ENCODE measurements at places on chromosomes 4 and X. TPM values are rescaled to one million over a fixed set of nuclear protein-coding genes. Genes with fewer than 3 reads are reported as not detected.

The SSX4 gene
- polyA plus RNA-seq, result not detected

GRCh38 chr4:1113311-1114009 is at the start of gene RNF212:
TSS of gene RNF212 (minus strand) at chr4:1113564. CDS start at chr4:1113464, 100 bp downstream.
- no peaks in the 10 kb centered on the region for H3K4me1 ChIP-seq
- DNase-seq, result peak; percentile 79
- no peak within 1 kb of the TSS for H3K27ac ChIP-seq
- peaks cover 22% of the 10 kb centered on the region for H3K27me3 ChIP-seq

The SLC4A4 gene
- polyA plus RNA-seq, result not detected

DNA sequence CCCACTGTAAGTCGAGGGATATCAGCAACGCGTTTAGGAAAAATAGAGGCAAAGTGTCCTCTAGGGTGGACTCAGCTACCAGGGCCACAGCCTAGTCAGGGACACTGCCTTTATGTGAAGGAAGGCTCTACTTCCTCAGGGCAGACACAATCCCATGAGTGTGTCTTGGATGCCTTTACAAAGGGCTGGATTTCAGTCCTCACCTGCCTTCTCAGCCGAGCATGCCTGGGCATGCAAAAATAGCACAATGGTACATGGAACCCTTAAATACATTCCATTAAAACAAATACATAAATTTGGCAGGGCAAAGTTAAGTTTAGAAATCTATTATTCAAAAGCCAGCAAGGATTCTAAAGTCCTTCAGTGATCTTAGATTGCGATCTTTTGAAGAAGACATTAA is 51.1 kb downstream of the DMD start:
- no peaks in the 10 kb centered on the region for H3K4me1 ChIP-seq
- H3K27me3 ChIP-seq, result no peaks in the 10 kb centered on the region
- no peak for DNase-seq
- H3K4me3 ChIP-seq, result no peak overlapping the region

The USP17L18 gene
- not detected for polyA plus RNA-seq

The EDNRA gene
- 2.0 TPM for polyA plus RNA-seq

All from SK-N-SH (cell line).